Stimulated activated CD4-positive, alpha-beta T cell treated with anti-CD3 and anti-CD28 coated beads, Interleukin-15, amount 100 ng/mL, for 1 hour (primary cell): ENCODE measurements at places on chromosomes 6 and 20.

DNA sequence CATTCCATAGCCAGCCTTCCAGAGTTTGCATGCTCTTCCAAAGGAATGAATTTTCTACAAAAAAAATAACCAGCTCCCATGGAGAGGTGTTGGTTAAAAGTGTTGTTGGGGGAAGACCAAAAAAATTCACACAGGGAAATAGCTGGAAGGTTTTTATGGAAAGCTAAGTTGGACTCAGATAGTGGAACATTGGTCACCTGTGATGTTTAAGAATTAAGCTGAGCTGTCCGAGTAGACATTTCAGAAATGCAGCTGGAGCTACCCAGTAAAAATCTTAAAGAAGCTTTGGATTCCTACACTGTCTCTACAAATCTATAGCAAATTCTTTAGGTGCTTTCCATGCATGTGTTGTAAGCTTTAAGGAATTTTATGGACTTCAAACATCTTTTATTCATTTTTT is 155.5 kb downstream of the THBS2 start:
- DNase-seq, result no peak

GRCh38 chr6:139356924-139357323 is 17.5 kb downstream of the CITED2 start:
- DNase-seq, result no peak

- DNase-seq, result no peak
These were observed 72.2 kb upstream of the CNKSR3 start for GRCh38 chr6:154582696-154583095.

- DNase-seq, result no peak
These were observed 20.2 kb upstream of the APMAP start for GRCh38 chr20:25012616-25013189.

DNA sequence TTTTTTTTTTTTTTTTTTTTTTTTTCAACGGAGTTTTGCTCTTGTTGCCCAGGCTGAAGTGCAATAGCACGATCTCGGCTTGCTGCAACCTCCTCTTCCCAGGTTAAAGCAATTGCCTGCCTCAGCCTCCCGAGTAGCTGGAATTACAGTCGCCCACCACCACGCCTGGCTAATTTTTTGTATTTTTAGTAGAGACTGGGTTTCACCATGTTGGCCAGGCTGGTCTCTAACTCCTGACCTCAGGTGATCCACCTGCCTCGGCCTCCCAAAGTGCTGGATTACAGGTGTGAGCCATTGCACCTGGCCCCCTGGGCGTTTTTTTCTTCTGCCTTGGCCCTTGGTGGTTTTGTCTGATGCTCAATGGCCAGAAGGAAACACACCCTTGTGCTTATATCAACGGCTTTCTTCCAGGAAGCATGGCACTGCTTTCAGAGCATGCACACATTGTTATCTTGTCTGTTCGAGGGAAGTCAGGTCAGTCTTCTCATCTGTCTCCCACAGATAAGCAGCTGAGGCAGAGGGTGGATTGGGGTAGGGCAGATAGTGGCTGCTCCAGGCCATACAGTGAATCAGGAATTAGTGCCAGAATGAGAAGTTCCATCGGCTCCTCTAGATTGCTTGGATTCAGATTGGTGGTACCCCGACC is 203.1 kb downstream of the TSHZ2 start:
- DNase-seq, result no peak
